ENCODE measurements at places on chromosomes 4 and X.
A peak's percentile ranks its signal among the peaks of the same experiment; 100 is the strongest.

DNA sequence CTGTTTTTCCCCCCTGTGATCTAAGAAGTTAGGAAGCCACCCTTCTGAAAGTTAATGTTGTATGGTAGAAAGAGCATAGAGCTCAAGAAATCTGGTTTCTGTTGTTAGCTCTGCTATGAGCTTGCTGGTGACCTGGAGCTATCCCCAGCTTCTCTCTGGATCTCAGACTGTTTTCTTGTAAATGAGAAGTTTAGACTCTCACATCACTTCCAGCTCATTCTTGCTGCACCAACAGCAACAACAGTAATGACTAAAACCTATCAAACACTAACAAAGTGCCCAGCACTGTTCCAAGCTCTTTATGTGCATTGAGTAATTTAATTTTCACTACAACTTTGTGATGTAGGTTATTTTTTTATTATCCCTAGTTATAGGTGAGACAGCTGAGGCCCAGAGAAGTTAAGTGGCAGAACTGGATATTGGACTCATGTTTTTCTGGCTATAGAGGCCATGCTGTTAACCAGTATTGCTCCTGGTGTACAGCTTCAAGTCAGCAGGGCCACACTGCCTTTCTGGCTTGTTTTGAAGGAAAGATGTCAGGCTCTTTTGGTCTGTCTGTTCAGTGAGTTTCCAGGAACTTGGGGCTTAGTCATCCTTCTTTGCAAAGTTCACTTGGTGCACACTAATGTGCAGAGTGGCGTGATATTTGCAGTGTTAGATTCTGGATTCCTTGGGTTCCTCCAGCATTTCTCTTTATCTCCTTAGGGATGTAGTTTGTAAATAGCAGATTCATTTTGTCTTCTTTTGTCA is 27.8 kb upstream of the TMEM164 start:
- peak; percentile 69 for DNase-seq

DNA sequence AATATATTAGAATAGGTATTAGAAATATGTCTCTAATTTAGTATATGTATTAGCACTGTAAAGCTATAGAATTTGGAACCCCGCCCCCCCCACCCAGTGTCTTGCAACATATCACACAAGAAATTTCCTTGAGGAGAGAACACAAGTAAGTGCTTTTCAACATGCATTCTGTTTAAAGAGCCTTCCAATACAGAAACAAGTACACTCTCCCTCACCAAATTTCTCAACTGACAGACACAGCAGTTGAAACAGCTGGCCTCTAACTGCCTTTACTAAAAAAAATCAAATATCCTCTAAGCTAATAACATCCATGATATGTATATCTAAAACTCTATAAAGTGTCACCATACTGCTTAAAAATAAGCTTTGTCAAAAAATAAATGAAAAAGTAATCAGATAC is 12.4 kb downstream of the CAMK2D start:
- DNase-seq = no peak

DNA sequence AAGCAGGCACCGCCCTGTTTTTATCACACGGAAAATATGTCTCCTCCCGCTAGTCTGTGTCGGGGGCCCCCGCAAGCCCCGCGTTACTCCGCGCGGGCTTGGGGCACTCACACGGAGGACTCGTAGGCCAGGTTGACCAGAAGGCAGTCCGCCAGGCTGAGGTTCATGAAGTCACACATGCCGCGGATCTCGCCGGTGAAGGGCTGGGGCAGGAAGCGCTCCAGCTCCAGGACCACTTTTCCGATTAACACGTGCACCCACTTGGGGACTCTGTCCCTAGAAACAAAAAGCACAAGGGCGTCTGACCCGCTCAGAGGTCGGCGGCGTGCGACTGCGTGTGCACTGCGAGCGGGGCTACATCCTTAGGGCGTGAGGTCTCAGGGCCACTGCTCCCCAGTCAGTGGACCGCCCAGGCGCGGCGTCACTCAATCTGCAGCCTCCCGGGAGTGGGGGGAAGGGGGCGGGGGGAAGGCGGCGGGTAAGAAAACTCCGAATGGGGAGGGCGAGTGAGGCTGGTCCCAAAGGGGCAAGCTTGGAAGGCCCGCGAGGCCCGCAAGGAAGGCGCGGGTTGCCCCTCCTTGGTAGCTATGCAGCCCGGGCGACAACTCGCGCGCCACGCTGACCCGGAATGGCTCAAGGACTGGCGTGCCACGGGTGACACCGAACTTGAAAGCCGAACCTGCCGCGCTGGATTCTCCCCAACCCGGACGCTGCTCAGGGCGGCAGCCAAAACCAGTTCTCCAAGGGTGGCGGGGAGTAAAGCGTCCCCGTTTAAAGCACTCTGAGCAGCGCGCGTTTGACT is 722 bp downstream of the NAAA start:
- peak; percentile 13 for DNase-seq

DNA sequence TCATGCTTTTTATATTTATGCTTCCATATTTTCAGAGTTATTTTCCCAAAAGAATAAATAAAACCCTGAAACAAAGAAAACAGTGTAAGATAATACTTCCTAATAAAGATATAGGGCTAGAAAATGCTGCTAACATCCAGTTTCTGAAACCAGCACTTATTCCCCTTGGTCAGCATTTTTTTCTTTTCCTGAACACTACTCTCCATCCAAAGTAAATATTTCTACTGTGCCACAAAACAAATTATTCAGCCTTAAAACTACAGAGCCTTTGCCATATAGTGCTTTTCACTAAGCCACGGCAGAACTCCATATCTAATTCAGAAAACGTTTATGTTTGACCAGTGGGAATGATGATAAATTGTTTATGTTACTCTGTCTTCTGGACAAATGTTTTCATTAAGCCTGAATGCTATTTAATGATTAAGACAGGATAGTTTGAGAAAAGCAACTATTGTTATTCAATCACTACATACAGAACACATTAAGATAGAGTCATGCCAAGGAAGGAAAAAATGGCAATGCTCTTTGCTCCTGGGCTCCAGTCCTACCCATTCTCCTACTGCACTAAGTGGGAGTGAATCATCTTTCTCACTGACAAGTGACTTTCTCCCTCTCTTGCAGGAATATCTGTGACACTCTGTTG is 723.9 kb downstream of the FAT4 start:
- DNase-seq = no peak

DNA sequence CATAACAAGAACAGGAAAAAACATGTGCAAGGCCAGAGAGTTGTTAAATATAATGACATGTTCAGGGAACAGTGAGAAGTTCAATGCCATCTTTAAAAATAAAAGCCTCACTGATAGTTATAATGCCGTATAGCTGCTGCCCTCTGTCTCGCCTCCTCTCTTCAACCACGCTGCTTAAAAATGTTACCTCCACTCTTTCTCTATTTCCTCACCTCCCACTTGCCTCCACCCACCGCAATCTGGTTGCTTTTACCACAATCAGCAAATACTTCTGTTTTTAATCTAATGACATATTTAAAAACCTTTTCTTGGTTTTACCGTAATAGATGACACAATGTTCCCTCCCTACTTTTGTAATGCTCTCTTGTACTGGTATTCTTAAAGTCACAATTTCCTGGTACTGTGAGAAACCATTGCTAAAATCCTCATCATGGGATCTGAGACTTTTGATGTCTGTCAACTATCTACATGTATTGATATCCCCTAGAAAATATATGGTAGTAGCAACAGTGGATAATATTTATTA is 66.0 kb downstream of the GABRA2 start:
- no peak for DNase-seq

GRCh38 chrX:150506486-150506885 is 61.9 kb upstream of the MTM1 start:
- DNase-seq = no peak

DNA sequence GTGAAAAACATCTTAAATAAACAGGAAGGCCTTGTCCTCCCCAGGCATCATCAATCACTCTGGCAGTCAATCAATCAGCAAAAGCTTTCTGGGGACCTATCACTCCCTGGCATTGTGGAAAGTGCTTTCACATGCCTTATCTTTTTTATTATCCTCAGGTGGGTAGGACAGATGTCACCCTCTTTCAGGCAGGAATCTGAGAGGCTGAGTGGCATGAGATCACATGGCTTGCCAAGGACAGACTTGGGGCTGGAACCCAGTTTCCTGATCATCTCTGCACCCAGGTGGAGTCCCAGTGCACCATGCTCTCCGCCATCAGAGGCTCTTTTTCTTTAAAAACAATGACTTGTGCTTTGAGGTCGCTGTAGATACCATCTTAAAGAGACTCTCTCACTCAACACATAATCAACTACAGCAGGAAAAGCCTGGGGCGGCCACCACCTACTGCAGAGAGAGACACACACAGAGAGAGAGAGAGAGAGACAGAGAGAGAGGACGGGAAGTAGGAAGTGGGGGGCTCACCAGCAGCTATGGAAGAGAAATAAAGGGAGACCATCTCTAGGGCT is 282.7 kb downstream of the PTTG2 start:
- no peak for DNase-seq

- peak; percentile 74 for DNase-seq
Measured at GRCh38 chr4:177194906-177195305, 114.8 kb upstream of the NEIL3 start.

- no peak for DNase-seq
Measured at GRCh38 chr4:6196871-6197270, 3.5 kb downstream of the JAKMIP1 start.

GRCh38 chr4:187176261-187176910 is 452.7 kb upstream of the FAT1 start:
- no peak for DNase-seq

- no peak for DNase-seq
Measured at GRCh38 chrX:71632923-71633657, 14.8 kb upstream of the CXCR3 start.

DNA sequence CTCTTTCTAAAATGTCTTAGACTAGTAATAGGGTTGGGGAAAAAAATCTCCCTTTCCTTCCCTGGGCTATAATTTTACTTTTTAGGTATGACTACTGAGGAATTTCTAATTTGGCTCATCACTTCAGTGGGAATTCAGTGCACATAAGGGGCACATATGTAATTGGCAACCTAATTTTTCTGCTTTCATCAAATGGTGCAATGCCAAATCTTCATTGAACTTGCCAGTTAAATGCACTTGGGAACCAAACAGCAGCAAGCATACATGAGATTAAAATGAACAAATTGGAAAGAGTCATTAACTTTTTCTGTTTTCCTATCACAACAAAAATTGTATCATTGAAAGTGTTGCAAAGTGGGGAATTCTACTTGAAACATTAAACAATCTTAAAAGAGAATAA is 2.9 kb upstream of the CCSER1 start:
- no peak for DNase-seq

GRCh38 chr4:14874990-14875389 is 127.3 kb upstream of the CPEB2 start:
- no peak for DNase-seq

- peak; percentile 23 for DNase-seq
Measured at GRCh38 chrX:53831662-53832635, 145.4 kb upstream of the HUWE1 start.

DNA sequence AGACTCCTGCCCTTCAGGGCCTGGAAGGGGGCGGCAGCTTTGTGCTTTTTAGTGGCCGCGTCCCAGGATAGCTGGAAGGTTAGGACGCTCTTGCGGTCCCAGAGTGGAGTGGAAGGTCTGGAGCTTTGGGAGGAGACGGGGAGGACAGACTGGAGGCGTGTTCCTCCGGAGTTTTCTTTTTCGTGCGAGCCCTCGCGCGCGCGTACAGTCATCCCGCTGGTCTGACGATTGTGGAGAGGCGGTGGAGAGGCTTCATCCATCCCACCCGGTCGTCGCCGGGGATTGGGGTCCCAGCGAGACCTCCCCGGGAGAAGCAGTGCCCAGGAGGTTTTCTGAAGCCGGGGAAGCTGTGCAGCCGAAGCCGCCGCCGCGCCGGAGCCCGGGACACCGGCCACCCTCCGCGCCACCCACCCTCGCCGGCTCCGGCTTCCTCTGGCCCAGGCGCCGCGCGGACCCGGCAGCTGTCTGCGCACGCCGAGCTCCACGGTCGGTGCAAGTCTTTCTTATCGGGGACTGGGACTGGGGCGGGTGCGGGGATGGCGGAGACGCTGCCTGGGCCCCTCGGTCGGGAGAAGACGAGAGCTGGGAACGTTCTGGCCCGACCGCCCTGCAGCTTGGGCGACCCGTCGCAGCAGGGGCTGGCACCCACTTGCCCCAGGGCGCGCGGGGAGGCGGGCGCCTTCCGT is at the start of gene EDNRA:
Gene EDNRA, plus strand, starts transcription at position 207 of the 686 bp plus-strand sequence. CDS start 4,585 bp downstream, outside the sequence.
- DNase-seq = no peak

GRCh38 chrX:113802837-113803236 is 781.0 kb upstream of the HTR2C start:
- DNase-seq = no peak

DNA sequence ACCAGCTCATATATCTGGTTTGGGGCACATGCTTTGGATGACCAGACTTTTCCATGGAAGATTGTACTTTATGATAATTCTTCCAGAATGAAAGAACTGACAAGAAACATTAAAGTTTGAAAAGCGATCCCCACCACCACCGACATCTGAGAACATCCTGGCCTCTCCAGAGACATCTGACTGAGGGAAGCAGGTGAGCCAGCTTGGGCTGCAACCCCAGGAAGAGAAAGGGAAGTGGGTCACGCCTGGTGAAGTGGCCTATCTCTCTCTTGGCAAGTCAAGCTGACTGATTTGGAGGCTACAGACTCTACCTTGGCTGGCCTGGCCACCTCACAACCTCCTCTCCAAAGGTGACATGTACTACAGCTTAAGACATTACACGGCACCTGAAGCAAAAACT is 20.7 kb downstream of the PARM1 start:
- DNase-seq = no peak

DNA sequence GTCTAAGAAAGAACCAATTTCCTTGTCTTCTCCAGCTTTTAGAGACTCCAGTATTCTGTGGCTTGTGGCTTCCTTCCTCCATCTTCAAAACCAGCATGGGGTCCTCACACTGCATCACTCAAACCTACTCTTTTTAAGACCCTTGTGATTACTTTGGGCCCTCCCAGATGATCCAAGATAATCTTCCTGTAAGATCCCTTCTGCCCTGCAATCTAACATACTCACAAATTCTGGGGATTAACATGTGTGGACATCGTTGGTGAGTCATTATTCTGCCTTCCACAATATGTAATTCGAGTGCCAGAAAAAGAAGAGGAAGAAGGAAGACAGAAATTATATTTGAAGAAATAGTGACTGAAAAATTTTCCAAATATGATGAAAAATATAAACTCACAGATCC is 47.9 kb downstream of the BEND4 start:
- no peak for DNase-seq

All from renal cortical epithelial cell (primary cell).